Epithelial cell of esophagus (primary cell): ENCODE measurements at places on chromosomes 2 and 18.

- DNase-seq: no peak
Observed at GRCh38 chr2:20146401-20146800, 78.5 kb downstream of the SDC1 start.

DNA sequence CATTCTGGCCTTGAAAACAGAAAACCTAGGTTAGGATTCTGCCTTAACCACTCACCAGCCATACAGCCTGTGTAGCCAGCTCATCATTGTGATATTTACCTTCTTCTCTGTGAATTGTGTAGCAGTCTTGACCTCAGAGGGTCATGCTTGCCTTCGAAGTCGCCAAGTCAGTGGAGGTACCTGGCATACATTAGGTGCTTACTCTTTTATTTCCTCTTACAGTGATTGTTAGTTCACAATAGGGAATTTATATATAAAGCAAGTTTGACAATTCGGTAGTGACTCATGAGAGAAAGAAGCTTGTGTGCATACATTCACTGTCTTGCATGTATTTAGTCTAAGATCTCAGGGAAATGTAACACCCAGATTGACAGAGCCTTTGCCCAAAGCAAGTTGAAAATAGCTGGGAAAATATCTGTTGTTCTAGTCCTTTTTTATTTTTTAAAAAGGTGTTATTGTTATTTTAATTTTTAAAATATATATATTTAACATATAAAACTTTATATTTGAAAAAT lies 290.6 kb downstream of the PTGR3 start:
- DNase-seq: peak; percentile 42

DNA sequence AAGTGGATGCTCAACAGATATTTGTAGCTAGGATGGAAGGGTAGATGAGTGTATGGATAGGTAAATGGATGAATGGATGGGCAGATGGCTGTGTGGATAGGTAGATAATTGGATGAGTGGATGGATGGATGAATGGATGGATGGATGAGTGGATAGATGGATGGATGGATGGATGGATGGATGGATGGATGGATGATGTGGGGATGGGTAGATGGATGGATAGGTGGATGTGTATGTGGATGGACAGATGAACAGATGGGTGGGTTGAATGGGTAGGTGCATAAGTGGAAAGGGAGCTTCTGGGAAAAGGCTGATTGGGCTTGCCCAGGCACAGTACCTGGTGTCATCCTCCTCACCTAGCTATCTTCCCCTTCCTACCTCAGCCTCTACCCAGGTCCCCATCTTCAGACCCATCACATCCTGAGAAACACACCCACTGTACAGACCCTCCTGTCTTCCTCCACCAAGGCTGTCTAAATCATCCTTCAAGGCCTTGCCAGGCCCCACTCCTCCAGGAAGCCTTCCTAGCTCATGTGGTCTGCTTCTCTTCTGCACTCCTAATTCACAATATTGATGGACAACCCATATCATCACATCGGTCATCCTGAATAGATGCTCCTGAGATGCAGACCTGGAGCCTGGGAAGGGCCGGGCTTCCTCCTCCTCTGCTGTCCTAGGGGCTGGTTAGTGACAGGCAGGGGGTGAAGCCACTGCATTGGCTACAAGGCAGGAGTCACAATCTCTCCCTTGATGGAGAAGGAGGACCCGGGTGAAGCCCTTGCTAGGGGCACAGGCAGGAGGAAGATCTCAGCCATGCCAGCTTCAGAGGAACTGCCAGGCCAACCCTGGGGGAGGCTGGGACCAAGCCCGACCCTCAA lies 49.4 kb downstream of the SMAD7 start:
- DNase-seq: no peak

- DNase-seq: peak; percentile 56
Observed at GRCh38 chr2:217218269-217219163, 358.7 kb upstream of the TNP1 start.

DNA sequence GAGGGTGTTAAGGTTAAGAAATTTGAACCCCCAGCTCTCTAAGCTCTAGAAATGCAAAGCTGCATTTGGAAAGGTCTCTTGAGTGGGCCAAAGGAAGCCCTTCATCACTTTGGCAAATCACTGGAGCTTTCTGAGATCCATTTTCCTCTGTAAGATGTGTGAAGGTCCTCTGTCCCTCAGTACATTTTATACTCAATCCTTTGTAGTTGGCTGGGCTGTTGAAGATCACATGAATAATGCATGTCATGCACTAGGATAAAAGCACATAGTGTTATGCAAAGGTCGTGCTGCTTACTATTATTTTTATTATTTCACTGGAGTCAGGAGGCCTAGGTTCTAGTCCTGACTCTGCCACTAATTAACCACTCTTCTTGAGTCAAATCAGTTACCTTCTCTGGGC lies 124.9 kb downstream of the FSHR start:
- no peak for DNase-seq

GRCh38 chr2:134217351-134217750 lies 36.5 kb upstream of the MGAT5 start:
- DNase-seq: no peak

DNA sequence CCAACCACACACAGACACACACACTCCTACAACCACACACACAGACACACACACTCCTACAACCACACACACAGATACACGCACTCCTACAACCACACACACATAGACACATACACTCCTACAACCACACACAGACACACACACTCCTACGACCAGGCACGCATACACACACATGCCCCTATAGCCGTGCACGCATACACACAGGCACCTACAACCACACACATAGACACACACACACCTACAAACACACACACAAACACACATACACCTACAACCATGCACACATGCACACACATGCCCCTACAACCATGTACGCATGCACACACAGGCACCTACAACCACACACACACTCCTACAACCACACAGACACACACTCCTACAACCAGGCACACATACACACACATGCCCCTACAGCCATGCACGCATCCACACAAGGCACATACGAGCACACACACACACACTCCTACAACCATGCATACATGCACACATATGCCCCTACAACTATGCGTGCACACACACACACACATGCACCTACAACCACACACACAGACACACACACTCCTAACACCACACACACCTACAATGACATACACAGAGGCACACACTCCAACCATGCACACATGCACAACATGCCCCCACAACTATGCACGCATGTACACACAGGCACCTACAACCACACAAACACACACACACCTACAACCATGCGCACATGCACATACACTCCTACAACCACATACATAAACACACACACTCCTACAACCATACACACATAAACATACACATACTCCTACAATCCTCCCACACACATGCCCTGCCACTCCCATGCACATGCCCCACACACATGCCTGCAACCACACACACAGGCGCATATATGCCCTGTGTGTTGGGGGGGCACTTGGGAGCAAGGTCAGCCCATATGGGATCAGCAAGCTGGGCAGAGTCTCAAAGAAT lies 19.1 kb upstream of the TEX51 start:
- no peak for DNase-seq

GRCh38 chr2:233251306-233252116 lies at the start of gene ATG16L1:
Gene ATG16L1 (plus strand): TSS chr2:233251673. CDS start chr2:233251828, 155 bp downstream.
- peak; percentile 98 for DNase-seq

DNA sequence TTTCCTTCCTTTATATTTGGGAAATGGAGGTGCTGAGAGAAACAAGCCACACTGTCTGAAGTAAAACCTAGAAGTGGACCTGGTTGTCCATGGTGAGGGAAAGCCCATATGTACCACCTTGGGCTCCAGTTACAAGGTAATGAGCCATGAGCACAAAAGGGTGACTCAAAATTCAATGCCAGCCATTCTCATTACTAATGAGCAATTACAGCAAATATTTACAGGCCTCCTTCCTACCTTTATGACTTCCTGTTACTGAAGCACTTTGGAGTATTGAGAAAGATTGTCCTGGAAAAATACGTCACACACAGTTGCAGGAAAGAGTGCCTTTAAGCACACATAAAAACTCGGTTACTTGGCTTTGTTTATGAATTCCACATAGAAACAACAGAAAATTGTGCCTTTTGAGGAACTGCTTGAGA lies 9.1 kb downstream of the EPAS1 start:
- peak; percentile 95 for DNase-seq

DNA sequence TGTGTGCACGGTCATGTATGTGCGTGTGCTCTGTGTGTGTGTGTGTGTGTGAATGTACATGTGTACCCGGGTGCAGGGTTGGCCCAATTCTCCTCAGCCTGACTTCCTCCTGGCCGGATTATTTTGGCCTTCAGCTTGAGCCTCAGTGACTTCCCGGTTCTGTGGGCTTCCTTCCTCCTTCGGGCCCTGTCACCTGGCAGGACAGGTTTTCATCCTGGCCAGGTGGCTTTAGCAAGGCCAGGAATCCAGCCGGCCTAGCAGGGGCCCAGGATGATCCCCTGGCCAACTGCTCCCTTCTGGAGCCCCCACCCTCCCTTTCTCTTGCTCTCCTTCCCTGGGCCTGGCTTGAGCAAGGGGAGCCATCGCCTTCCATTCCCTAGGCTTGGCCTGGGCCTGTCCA lies 140.5 kb downstream of the INHBB start:
- no peak for DNase-seq

DNA sequence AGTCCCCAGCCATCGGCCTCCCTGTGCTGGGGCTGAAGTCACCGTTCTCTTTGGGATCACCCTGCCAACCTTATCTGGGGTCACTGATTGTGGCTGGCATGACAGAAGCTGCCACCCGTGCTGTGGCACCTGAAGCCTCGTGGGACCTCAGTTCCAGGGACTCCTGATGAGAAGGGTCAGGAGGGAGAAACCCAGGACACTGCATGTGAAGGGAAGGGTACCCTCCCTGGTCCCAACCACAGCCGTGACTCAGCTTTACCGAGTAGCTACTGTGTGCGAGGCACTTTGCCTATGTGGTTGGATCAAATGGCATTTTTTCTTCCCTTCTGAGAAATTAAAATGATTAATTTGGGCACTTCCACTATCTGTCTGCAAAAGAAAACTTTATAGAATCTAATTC lies 64.4 kb downstream of the SP110 start:
- DNase-seq: no peak

GRCh38 chr2:43759195-43759594 lies 14.6 kb upstream of the DYNC2LI1 start:
- peak; percentile 79 for DNase-seq

DNA sequence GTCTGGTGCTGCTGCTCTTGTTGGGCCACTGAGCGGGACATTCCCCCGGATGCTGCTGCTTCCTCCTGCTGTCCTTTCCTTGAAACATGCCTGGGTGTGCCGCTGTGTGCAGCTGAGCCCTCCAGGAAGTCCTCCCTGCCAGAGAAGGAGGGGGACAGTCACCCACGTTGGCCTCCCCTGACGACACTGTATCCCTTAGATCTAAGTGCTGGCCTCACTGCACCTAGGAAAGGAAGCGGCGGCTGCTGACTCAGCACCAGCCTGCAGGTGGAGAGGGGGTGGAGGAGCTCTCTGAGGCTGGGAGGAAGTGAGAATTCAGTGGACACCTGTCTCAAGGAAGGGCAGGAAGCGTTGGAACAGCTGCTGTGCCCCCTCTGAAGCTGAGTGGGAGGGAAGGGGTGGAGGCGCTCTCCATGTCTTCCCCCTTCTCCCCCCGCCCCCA lies 239.8 kb downstream of the HAUS1 start:
- peak; percentile 60 for DNase-seq

DNA sequence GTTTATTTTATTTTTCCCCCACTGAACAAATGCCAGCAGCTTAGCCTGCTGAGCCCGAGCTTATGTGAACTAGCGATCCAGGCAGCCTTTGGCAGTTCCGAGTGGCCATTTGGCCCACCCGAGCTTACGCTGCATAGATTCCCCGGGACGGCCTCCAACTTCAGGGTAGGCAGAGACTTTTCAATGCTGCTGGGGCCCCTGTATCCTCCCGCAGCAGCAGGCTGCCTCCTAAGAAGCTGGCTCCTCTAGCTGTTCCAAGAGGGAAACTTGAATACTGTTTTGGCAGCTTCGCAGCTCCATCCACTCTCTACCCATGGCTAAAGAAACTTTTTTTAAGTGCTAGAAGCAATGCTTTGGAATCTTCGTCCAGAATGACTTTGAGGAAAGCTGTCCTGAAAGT lies 295.2 kb downstream of the SS18 start:
- no peak for DNase-seq

GRCh38 chr2:85472261-85472660 lies 53.7 kb downstream of the SH2D6 start:
- DNase-seq: peak; percentile 75

- DNase-seq: no peak
Observed at GRCh38 chr18:28494151-28494550, 317.2 kb upstream of the CDH2 start.

GRCh38 chr18:48422947-48423378 lies 13.8 kb upstream of the ZBTB7C start:
- no peak for DNase-seq

GRCh38 chr2:208326016-208326415 lies 60.0 kb downstream of the PIKFYVE start:
- no peak for DNase-seq

DNA sequence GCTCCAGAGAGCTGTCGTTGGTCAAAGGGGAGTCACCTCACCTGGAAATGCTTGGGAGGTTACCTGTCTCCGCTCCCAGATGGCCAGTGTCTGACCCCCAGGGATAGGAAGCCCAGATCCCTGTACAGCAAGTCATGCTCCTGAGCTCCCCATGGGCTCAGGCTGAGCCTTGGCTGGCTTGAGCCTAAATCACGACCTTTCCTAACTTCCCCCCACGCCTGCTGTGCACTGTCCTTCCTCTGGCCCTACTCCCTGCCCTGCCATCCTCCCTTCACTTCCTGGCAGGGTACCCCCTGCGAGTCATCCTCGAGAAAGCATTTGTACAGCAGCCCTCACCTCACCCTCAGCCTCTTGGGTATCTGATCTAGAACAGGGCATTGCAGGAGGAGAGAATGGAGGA lies 9.2 kb upstream of the HDAC4 start:
- DNase-seq: no peak

GRCh38 chr2:216536734-216537210 lies 38.1 kb downstream of the RPL37A start:
- no peak for DNase-seq

DNA sequence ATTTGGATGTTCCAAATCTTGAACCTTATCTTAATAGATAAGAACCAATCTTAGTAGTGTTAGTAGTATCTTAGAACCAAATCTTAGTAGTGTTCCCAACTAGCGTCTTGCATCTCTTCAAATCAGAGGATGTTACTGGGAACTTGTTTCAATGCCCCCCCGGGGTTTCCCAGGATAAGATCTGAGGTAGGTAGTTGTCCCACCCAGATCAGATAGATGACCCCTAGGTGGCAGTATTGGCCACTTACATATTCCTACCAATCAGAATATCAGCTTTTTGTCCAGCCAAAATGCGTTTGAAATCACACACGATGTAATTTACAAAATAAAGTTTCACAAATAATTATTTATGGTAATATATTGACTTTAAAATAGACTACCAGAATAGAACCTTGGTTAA lies 314.8 kb downstream of the MBD2 start:
- peak; percentile 68 for DNase-seq

- DNase-seq: peak; percentile 85
Observed at GRCh38 chr2:181677912-181678586, 2.3 kb downstream of the NEUROD1 start.
